ENCODE measurements at places on chromosomes 13 and 19. TPM values are rescaled to one million over a fixed set of nuclear protein-coding genes. Genes with fewer than 3 reads are reported as not detected.

The MUC16 gene
- not detected for total RNA-seq

The KLHL26 gene
- total RNA-seq, result 10.2 TPM

The CYP2A6 gene
- not detected for total RNA-seq

The ATF5 gene
- 2.8 TPM for total RNA-seq

The R3HDM4 gene
- 24.8 TPM for total RNA-seq

The ICAM3 gene
- total RNA-seq, result 15.1 TPM

The ALOX5AP gene
- 1.1 TPM for total RNA-seq

The TEX101 gene
- total RNA-seq, result not detected
